ENCODE measurements at places on chromosomes 16 and 17.

- DNase-seq = no peak
Measured at GRCh38 chr17:42221886-42222745, 27.8 kb upstream of the GHDC start.

GRCh38 chr16:71542377-71542776 is 16.2 kb downstream of the CHST4 start:
- no peak for DNase-seq

- DNase-seq = no peak
Measured at GRCh38 chr17:6384481-6384880, 50.4 kb downstream of the AIPL1 start.

DNA sequence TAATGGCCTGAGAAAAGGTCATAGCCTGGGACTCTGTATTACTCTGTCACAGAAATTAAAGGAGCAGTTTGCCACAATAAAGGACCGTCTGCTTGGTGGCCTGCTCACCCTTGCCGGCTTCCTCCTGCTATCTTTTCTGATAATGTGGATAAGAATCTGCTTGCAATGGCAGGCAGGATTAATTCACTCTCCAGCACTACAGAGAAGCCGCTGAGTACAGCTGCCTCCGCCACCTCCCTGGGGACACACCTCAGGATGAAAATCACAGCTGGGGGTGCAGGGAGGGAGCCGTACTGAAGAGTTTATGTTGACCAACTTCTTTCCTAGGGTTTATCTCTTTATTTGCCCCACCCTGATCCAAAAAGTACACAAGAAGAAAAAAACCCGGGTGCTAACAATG is 245.9 kb upstream of the RPL38 start:
- no peak for DNase-seq

DNA sequence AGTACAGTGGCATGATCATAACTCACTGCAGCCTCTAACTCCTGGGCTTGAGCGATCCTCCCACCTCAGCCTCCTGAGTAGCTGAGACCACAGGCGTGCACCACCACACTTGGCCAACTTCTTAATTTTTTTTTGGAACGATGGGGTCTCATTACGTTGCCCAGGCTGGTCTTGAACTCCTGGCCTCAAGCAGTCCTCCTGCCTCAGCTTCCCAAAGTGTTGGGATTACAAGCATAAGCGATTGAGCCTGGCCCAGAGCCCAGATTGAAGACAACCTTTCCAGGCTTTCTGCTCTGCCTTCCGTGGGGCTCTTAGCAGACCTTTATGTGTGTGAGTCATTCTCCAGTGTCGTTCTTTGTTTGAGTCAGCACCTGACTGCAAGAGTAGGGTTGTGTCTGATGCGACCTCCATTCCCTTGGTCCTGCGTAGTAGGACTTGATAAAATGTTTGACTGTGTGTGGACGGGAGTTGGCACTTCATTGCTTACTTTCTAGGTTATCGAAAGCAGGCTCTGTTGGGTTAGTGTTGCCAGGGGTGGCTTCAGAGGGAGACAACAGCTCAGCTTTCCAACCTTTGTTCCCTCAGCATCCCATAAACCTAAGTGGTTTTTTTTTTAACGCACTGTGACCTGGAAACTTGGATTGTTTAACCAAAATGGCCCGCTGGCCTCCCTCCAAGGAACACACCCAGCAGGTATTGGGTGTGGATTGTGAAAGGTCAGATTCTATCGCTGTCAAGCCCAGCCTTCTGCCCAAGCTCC is 26.4 kb downstream of the EEF2K start:
- DNase-seq = no peak

DNA sequence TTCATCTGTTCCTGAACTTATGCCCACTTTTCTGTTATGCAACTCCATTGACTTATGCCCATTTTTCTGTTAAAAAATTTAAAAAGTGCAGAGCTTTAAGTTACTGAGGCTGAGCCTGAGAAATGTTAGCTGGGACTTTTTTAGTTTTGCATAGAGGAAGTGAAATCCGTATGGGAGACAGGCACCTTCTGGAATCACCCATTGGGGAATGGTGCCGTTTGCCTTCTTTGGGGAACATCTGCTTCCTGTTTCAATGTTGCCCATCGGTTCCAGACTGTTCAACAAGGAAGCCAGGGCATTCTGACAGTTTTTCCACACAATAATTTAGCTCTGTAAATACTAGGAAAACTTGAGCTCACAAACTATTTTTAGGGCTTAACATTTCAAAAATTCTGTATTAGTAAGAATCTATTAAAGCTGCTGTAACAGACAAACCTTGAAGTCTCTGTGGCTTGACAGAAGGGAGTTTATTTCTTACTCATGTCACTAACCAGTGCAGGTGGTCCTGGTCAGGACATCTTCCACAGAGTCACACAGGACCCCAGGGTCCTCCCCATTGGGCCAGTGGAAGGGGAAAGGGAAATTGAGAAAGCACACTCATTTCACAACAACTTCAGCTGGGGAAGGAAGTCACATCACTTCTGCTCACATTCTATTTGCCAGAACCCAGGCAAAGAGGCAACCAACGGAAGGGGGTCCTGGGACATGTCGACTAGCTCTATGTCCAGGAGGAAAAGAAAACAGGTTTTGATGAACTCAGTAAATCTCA is 17.2 kb downstream of the PRKCB start:
- no peak for DNase-seq

DNA sequence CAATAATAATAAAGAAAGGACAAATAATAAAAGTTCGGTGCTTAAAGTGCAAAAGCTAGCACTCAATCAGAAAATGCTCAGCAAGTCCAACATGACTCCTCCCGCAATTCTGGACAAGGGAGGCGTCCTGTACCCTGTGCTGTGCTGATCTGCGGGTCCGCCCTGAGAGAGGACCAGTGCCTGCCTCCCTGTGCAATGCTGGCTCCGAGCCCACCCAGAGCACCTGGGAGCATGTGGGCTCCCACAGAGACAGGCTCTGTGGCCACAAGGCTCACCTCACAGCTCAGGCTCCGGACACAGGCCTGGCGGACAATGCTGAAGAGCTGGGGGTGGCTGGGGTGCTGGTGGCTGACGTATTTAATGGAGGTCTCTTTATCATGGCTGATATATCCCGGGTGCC is 11.1 kb downstream of the FLCN start:
- no peak for DNase-seq

- no peak for DNase-seq
Measured at GRCh38 chr16:88701581-88702370, 4.4 kb downstream of the RNF166 start.

- DNase-seq = no peak
Measured at GRCh38 chr17:31357091-31357490, 34.4 kb upstream of the RAB11FIP4 start.

DNA sequence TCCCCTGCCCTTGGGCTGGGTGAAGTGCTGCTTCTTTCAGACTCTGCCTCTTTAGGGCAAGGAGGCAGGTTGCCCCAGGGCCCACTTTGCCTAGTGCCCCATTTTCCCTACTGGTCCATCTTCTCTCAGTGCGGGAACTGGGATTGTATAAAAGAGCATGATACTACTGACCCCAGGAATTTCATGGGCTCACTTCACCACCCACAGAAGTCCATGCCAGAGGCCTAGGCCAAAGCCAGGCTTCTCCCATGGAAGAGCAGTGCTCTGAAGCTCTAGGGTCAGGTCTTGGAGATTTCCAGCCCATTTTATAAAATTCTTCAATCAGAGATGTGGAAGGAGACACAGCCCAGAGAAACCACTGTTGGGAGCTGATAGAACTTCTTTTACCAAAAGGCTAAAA is 5.7 kb downstream of the CACNG1 start:
- no peak for DNase-seq

- no peak for DNase-seq
Measured at GRCh38 chr16:80691111-80691741, 113.2 kb downstream of the CDYL2 start.

DNA sequence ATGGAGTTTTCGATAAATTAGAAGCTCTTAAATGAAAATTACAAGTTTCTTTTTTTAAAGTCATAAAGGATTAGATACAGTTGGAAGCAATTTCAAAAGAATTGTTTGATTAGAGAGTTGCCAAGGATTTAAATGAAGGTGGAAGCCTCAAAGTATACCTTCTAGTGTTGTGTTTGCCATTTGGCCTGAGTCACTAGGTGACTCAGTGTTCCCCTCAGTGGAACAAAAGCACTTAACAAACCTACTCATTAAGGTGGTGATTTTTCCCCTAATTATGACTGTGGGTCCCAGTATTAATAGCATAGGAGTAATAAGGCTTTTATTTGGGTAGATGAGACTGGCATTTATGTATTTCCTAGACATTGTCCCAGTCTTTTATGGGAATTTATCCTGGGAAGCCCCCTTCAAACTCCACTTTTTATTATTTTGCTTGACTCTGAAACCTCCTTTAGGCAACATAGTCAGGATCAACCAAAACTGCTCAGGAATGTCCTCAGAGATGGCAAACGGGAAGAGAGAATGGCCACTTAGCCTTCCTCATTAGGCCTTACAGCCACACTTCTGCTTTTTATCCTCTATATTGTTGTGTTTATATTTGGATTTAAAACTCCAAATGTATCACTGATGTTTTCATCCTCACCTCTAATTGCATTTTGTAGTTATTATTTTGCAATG is 161.0 kb downstream of the FTO start:
- no peak for DNase-seq

DNA sequence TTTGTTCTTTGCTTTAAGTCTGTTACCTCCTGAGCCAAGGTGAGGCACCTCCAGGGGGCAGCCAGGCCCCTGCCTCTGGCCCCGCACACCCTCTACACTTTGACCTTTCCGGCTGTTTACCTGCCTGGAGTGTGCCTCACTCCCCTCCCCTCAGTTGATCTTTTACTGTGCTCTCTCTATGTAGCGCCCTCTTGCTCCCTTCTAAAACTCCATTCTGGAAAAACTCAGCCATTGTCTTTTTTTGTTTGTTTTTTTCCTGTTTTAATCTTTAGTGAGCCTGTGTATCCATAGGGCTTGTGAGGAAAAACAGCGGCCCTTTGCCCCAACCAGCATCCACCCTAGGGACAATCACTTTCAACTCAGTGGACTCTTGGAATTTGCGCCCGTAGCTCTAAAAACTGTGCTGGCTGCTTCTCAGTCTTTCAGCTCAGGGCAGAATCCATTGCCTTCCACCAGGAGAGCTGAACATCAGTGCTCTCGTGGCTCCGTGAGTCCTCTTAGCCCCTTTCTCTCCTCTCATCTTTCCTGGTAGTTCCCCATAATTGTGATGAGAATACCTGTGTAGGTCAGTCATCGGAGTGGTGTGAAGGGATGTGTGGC is 4.3 kb downstream of the AMDHD2 start:
- DNase-seq = no peak

DNA sequence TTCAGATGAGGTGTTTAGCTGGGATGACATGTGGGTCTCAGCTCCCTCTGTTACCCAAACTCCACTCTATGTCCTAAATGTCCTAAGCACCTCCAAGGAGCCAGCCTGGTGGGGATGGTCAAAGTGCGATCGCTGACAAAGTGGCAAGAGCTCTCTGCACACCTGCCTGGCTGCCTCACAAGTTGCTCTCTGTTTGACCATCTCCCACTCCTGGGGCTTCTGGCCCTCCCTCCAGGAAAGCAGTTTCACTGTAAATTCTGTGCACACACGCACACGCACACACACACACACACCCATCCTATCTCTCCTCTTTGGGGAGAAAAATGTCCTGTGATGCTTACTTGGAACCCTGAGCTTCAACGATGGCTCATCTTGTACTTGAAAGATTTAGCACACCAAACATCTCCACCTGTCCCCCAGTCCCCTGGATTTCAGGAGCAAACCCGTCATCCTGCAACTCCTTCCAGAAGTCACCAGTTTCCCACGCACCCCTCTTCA is 1.7 kb downstream of the PITPNA start:
- DNase-seq = no peak

GRCh38 chr17:47873200-47874090 is 22.5 kb upstream of the SP6 start:
- no peak for DNase-seq

- DNase-seq = no peak
Measured at GRCh38 chr17:9666461-9667050, 21.2 kb downstream of the USP43 start.

GRCh38 chr16:53159781-53160436 is 105.1 kb downstream of the CHD9 start:
- no peak for DNase-seq

DNA sequence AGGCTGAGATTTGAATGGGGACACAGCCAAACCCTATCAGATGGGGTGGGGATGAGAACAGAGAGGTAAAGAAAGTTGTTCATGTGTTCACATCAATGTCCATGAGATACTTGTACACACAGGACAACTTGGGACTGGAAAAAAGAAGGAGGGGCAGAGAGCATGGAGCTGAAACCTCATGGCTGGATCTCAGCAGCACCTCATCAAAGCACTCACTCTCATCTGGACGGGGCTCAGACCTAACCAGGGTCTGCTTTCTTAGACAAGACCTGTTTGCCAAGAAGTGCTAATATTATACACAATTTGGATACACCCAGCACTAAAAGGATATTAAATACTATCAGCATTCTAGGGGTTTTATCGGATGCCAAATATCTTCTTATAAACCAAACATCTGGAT is 399.8 kb downstream of the SLC39A11 start:
- no peak for DNase-seq

DNA sequence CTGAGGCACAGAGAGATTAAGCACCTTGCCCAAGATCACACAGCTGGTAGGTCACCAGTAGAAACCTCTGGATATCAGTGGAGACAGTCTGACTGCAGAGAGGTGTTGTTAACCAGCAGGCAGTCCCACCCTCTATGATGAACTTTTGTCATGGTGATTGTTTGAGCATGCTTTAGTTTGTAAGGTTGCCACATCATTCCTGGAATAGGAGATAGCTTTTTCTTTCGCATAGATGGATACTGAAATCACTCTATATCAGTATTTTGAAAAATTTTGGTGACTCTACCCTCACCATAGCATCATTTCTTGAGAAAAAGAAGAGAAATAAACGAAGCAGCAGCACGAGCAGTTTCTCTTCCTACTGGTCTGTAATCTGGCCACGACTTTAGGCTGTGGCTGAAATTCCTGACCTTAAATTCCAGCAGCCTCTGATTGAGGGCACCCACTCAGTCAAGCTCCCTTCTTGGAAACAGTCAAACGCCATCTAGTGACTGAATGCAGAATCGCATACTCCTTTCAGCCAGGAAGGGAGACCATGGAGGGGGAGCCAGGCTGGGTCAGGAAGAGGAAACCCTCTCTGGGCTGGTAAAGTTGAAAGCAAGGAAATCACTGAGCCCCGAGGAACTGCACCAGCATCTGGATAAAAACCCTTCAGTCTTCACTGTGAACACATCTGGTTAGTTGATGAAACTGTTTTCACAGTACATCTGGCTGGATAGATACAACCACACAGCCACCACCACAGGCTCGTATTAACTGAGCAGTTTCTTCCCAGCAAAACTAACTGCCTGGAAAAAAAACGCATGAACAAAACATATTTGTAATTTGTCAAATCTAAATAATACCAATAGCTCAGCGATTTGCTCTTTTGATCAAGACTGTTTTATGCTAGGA is 108.5 kb upstream of the XYLT1 start:
- no peak for DNase-seq

DNA sequence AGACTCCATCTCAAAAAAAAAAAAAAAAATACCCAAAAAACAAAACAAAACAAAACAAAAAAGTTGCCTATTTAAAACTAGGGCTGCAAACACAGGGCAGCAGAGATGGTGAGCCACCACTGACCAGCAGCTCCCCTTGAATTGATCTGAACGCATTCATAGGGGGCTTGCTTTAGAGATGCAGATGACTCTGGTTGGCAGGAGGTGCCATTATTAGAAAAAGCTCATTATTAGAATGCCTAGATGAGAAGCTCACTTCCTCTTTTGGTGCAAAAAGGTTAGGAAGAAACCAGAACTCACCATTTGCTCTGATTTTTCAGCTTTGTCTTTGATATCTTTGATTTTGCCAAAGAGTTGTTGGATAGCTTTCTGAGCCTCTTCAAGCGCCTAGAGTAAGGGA is 53.1 kb downstream of the VPS53 start:
- DNase-seq = no peak

Data from ascending aorta (tissue), 2 donors.